ENCODE measurements at places on chromosomes 7 and 10. TPM values are rescaled to one million over a fixed set of nuclear protein-coding genes. Genes with fewer than 3 reads are reported as not detected.
A peak's percentile ranks its signal among the peaks of the same experiment; 100 is the strongest.

FGL2 gene
- polyA plus RNA-seq = 9.5 TPM

GRCh38 chr7:31066516-31067130 is 14.5 kb downstream of the ADCYAP1R1 start:
- DNase-seq = no peak

DNA sequence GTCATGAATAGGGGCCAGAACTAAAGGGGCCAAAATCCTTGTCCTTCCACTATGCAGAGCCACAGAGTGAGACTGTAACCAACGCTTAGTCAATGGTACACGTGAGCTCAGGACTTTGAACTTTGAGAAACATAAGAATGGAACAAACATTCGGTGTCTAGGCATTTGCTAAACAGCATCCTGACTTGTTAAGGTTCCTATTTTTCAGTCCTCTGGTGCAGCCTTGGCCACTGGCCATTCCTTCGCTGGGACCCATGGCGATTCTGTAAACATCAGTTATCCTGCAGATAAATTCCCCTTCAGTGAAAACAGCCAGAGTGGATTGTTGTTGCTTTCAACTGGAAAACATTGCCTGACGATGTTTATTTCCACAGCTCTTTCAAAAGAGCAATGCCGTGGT is 266.8 kb downstream of the SORCS1 start:
- DNase-seq = peak; percentile 45

MASTL gene
- polyA plus RNA-seq = 9.1 TPM

GRCh38 chr10:70930263-70931000 is 42.1 kb upstream of the PCBD1 start:
- no peak for DNase-seq

C10orf67 gene
- polyA plus RNA-seq = 0.50 TPM

DNA sequence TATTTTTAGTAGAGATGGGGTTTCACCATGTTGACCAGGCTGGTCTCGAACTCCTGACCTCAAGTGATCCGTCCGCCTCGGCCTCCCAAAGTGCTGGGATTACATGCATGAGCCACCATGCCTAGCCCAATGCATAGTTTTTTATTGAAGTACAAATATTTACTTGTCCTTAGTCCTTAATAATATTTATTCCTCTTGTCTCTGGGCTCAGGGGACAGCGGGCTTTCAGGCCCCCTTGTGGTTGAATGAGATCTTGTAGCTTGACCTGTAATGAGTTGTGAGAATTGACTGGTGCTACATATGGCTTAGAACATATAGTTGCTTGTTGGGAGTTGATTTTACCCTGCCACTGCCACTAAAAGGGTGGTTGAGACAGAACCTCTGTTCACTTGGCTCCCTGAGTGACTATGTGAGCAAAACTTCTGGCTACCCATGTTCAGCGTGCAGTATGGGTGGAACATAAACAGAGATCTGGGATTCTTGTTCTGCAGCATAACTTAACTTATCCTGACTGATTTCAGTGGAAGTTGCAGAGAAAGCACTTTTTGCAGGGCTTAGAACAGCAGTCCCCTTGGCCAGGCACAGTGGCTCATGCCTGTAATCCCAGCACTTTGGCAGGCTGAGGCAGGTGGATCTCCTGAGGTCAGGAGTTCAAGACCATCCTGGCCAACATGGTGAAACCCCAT is 14.9 kb downstream of the CCL26 start:
- no peak for DNase-seq

- DNase-seq = no peak
Measured at GRCh38 chr10:111344804-111345203, 268.0 kb downstream of the ADRA2A start.

- DNase-seq = no peak
Measured at GRCh38 chr10:126400641-126401040, 12.4 kb upstream of the ADAM12 start.

DNA sequence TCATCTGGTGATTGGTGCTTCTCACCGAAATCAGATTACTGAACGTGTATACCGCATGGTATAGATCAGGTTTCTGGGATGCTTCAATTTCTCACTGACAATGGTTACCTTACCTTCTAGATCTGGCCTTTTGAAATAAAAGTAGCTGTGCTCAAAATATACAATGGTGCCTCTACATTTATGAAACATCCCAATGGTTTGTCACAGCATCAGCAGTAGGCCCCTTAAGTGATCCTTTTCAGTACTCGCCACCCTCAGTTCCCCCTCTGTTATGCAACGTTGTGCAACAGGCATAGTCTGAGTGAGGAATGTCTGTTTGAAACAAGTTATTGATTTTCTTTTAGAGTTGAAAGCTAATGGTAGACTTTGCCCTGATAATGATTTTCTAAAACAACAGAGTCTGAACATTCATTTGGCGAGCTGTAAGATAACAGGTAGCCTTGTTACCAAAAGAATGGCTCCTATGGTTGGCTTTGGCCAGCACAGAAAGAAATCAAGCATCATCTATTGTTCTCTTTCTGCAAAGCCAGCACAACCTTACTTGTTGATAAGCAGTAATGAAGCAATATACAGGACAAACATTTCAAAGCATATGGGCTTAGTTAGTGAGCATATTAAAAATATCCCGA is 693.9 kb downstream of the PARD3 start:
- DNase-seq = no peak

- no peak for DNase-seq
Measured at GRCh38 chr7:67870396-67870795, 873.8 kb downstream of the TYW1 start.

DNA sequence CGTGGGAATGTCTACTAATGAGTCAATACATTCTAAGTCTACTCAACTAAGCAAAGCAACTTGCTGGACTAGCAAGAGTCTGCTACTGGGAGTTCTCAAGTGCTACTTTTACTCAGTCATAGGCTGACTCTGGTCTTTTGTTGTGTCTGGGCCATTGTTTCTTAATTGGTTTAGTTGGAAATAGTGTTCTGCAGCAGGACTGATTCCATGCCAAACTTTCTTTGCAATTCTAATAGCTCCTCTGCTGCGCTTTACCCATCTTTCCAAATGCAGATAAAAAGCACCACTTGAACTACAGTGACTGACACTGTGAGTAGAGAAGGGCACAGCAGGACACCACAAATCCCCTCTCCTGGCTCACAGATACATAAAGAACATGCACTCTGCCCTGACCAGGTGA is 125.7 kb downstream of the CD36 start:
- no peak for DNase-seq

EPDR1 gene
- polyA plus RNA-seq = 18.0 TPM

GRCh38 chr10:129933456-129934092 is 30.5 kb downstream of the EBF3 start:
- DNase-seq = no peak

ENKUR gene
- 7.0 TPM for polyA plus RNA-seq

DNA sequence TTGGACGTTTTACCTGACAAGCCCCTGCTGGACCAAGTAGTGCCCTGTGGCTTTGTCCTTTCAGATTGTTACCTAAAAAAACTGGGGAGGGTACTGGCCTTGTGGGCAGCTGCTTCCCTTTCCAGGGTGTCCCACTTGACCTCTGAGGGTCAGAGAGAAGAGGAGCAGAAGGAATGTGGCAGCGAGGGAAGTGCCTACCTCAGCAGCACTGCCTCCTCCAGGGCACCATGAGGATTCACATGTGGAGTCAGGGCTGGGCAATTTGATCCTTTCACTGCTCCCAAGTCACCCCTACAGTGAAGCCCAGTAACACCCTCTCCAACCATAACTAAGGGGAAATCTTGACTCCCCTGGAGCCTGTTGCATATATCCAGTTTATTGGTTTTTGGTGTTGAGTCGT is 64.6 kb downstream of the ITGB1 start:
- DNase-seq = no peak

- DNase-seq = no peak
Measured at GRCh38 chr10:61821693-61822092, 79.8 kb upstream of the ARID5B start.

SUFU gene
- 30.7 TPM for polyA plus RNA-seq

SOSTDC1 gene
- 21.3 TPM for polyA plus RNA-seq
